ENCODE measurements at places on chromosomes 5 and 9.

- no peak for DNase-seq
These were observed 391.0 kb upstream of the WWC1 start for GRCh38 chr5:167900340-167900935.

DNA sequence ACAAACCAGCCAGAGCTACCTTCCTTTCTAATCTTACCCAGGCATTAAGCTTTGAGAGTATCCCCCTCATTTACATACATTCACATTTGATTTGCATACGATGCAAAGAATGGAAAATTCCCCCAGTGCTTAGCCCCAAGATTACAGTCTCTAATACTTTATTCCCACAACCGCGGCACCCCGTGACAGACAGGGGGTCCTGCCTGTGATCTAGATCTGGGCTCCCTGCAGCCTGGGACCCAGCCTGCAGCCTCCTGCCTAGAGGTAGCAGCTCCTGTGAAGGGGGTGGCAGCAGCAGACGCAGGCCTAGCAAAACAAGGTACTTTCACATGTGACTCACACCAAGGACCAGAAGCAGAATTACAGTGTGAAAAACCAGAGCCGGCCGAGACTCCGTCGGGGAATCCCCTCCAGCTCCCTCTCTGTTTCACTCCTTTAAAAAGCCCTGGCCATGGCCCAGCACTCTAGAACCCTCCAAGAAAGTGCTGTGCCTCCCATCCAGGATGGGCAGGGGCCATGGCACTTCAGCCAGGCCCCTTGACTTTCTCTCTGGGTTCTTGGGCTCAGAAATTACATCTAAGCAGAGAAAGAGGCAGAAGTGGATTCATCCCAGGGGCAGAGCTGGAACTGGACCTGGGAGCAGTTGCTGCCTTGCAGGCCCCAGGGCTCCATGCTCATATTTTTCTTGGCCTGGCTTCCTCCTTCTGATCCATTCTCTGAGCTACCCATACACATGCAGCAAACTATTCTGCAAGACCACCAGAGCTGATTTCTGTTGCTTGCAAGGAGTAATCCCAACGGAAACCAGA is 14.0 kb upstream of the TCF7 start:
- DNase-seq: no peak

DNA sequence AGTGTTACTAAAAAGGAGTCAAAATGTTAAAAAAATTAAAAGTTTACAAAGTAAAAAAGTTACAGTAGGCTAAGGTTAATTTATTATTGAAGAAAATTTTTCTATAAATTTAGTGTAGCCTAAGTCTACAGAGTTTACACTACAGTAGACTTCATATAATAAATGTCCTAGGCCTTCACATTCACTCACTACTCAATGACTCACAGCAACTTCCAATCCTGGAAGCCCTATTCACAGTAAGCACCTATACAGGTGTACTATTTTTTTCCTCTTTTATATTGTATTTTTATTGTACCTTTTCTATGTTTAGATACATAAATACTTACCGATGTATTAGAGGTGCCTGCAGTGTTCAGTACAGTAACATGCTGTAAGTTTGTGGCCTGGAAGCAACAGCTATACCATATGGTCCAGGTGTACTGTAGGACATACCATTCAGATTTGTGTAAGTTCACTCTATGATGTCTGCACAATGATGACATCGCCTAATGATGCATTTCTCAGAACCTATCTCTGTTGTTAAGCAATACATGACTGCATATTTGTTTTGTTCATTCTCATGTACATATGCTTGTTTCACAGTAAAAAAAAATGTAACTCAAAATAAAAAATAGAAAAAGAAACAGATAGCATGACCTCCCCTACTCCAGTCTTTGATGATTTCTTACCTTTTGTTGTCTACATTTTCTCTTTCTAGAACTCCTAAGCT is 64.7 kb downstream of the NR3C1 start:
- no peak for DNase-seq

- DNase-seq: no peak
These were observed 428.2 kb downstream of the IRX1 start for GRCh38 chr5:4023753-4024335.

GRCh38 chr9:124032247-124032646 is 20.7 kb downstream of the LHX2 start:
- no peak for DNase-seq

DNA sequence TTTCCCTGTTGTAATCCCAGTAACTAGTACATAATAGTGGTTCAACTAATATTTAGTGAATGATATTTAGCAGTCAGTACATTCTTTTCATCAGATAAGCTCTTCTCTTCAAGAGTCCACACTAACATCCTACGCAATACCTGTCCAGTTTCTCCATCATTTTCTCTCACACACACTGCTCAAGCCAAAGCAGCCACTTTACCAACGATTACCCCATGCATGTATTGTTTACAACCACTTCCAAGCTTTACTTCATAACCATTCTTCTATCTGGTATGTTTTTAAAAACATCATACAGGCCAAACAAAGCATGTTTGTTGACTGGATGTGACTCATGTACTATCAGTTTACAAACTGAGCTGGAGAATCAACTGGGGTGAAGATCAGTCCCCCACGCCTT is 7.3 kb downstream of the UBTD2 start:
- DNase-seq: no peak

GRCh38 chr5:145867806-145868205 is 5.0 kb downstream of the GRXCR2 start:
- DNase-seq: no peak

DNA sequence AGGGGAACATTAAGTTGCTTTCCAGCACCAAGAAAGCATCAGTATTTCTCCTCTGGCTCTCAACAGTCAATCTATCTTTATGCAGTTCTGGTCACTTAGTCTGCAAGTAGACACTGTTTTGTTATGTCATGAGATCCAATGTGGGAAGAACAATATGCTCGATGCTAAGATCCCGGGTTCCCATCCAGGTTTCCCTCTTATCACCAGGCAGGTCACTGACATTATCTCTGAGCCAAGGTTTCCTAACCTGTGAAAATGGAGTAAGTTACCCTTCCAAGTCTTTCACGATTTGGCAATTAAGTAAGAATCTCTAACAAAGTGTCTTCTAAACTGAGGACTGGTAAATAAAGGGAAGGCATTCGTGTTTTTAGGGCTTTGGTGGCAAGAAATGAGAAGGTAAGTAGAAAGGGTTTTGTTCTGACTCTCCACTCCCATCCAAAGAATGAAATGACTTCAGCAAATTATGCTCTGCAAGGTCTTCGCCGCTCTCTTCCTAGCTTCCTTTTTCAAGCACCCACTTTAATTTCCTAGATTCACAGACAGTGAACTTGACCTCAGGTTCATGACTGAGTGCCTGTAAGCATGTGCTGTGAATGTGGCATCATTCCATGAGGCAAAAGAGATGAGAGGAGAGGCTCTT is 86.4 kb downstream of the DCP2 start:
- no peak for DNase-seq

- no peak for DNase-seq
These were observed 115.1 kb upstream of the CCDC152 start for GRCh38 chr5:42641336-42642005.

DNA sequence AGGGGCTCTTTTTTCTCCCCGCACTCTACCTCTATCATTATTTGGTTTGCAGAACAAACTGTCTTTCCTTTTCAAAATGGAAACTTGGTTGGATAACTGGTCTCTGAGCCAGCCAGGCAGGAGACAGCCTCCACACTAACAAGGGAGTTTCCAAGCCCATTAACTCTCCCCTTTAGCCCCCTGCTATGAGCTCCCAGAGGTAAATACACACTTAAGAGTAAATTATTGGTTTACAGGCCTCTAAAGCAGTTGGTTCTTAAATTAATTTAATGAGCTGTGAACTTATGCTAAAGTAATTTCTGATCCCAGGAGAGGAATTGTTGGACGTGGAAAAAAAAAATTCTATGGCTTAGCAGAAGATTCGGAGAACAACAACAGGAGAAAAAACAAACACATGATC is 30.3 kb downstream of the EPB41L4A start:
- peak; percentile 46 for DNase-seq

DNA sequence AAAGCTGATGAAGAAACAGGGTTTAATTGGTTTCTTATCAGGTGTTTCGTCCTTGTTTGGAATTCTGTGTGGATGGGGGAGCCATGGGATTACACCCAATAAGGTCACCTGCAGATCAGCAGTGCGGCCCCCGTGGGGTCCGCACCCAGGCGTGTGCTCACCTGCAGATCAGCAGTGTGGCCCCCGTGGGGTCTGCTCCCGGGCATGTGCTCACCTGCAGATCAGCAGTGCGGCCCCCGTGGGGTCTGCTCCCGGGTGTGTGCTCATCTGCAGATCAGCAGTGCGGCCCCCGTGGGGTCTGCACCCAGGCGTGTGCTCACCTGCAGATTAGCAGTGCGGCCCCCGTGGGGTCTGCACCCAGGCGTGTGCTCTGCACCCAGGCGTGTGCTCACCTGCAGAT is 41.7 kb upstream of the CEP72 start:
- no peak for DNase-seq

- no peak for DNase-seq
These were observed 42.0 kb downstream of the CSF1R start for GRCh38 chr5:150044329-150044681.

DNA sequence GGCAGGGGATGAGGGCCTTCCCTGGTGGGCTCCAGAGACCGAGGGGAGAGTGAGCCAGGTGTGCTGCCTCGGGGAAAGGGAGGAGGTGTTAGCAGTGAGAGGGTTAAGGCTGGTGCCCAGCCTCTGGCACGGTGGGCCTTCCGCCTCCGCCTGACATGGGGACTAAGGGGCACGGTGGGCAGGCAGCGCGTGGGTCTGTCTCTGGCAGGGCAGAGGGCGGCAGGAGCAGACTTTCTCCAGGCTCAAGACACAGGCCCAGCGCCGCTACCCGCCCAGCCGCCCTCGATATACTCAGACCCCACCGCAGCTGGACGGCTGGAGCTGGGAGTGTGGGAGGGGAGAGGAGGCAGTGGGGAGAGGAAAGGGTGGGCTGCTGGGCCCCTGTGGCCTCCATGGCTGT is 14.9 kb upstream of the FRMPD1 start:
- no peak for DNase-seq

DNA sequence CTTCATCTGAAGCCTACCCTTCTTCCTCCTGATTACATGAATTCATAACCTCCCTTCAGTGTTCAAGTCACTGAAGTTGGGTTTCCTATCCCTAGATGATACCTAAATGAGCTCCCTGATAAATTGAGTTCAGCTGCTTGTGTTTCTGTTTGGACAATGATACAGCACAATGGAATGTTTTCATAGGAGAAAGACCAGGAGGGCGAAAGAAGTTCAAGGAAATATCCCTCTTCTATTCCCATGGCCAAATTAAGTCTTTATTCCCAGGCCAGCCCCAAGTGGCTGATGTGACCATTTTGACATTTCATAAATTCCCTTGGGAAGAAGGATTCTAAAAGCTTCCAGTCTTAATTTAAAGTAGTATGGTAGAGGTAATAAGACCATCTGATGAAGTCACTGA is 555.8 kb upstream of the CLINT1 start:
- DNase-seq: no peak

DNA sequence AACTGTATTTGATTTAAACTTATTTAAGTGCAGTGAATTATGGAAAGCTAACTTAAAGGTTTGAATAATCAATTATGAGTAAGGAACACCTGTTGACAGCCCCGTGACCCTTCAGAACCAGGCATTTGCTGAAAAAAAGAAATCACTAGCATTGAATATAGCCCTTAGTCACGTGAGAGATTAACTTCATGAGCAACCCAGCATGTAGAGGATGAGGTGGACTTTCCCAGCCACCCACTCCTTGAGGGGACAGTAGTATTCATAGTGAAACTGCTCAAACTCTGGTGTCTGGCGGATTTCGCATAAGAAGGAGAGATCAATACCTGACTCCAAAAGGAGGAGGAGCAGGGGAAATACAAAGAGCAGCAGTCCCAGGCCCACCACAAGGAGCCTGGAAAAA is 184.8 kb upstream of the RASEF start:
- no peak for DNase-seq

DNA sequence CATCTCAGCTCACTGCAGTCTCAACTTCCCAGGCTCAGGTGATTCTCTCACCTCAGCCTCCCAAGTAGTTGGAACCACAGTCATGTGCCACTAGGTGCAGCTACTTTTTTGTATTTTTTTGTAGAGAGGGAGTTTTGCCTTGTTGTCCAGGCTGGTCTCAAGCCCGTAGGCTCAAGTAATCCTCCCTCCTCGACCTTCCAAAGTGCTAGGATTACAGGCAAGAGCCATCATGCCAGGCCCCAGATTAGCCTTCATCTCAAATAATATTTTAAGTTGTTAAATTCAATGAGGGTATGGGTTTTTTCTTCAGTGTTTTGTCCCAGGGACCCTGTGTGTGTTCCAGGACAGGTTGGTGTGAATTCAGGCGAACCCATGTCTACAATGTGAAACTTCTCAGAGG is 12.5 kb upstream of the RFESD start:
- DNase-seq: no peak

- no peak for DNase-seq
These were observed 100.4 kb downstream of the IRX2 start for GRCh38 chr5:2651116-2651515.

- DNase-seq: no peak
These were observed 7.2 kb upstream of the XPA start for GRCh38 chr9:97704345-97704677.

DNA sequence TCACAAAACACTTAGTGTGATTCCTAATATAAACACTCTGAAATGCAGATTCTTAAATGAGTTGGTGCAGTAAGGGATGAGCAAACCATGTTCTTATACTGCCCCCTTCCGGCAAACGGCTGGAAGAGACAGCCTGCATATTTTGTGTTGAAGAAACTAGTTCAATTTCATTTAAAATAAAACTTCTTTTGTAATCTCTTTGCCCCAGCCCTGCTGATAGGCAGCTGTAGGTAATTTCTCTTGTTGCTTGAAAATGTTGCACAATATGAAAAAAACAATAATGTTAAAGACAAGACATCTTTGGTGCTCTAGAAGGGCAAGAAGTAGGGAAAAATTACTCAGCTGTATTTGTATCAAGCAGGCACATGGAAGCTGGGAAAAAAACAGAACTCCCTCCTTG is 89.7 kb upstream of the CCNG1 start:
- DNase-seq: peak; percentile 50

- no peak for DNase-seq
These were observed 49.2 kb upstream of the TNC start for GRCh38 chr9:115167175-115167574.

DNA sequence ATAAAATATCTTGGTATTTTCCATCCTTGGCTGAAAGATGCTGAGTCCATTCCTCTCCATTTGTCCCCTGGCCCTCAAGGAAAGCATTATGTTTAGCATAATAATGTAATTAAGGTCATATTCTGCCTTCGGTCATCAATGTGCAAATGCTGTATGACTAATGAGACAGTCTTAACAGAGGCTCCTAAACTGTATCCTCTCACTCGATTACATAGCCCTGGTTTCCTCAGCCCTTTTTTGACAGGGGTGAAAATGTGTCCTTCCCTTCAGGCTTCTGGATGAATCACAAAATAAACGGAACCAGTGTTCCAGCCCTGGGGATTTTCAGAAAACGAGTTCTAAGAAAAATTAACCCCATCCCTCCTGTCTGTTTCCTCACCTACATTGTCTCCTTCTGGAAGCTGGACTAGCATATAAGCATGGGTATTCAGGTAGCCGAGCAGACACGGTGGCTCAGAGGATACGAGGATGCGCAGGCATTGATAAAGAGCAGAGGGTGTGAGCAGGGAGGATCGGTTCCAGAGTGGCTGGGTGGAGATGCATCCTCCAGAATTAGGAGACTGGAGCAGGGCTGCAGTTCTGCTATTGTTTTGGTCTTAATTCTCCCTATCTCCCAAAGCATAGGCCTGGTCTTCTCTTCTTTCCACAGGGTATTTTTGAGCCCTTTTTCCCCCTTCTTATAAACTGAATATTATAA is 742.9 kb downstream of the TLR4 start:
- DNase-seq: no peak
